ENCODE measurements at places on chromosomes 5 and 9.

- DNase-seq: no peak
Observed at GRCh38 chr5:109830955-109831502, 141.3 kb downstream of the MAN2A1 start.

DNA sequence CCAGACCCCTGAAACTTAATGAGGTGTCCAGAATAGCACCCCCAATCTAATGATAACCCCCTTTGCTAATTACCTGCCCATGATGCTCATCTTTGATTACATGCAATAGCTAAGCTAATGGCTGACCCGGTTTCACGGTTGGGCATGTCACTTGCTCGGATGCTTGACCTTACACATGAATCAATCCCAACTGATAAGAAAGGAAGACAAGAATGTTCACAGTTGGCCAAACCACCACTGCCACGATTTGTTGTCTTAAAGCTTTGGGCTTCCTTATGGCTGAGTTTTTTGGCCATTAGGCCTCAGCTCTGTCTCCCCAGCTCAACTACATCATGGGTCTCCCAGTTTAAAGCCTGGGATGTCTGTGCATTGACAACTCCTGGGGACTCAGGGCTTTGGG lies 53.1 kb upstream of the TGFBR1 start:
- no peak for DNase-seq

DNA sequence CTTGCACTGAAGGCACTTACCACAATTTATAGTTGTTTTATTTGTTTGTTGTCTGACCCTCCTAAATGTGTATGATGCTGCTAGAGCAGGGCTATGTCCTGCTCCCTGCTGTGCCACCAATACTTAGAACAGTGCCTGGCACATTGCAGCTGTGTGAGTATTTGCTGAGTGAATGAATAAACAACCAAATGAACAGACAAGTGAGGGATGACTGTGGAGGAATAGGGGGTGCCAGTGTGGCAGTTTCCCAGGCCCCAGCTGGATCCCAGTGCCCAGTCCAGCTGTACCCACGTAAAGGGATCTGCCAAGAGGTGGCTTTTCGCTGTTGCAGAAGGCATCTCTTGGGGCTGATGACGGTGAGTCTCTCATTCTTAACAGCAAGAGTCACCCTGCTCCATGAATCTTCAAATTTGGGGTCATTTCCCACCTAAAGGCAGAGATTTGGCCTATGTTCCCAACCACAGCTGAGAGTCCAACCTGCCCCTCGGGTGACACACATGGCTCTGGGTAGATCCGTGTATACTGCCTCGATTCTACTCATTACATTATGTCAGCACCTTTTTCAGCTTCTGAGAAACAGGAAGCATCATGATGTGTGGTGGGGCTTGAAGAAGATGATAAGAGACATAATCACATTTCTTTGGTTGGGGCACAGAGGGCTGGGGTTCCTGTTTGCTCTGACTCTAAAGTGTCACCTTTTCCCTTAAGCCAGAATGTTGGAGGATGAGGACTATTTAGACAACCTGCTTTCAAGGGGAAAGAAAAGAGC lies 14.3 kb downstream of the IL5 start:
- no peak for DNase-seq

DNA sequence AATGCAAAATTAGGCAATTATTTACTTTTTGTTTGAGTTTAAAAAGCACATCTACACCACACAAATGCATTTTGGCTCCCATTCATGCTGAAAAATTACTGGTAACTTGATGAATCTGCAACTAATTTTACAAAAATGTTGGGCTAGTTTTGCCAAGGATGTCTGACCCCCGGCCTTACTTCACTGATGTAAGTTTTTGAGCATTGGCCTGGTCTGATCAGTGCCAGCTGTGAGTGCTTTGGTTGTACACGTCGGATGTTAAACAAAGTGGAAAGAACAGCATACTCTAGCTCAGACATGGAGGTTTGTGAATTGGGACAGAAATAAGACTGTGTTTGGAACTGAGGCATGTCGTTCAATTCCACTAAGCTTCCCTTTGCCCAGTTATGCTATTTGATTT lies 1044.2 kb downstream of the TLE4 start:
- DNase-seq: no peak
